NCI-H146 (cell line): ENCODE measurements at places on chromosomes 11 and 22.

GRCh38 chr11:89495951-89496350 is 4.8 kb upstream of the NOX4 start:
- DNase-seq = no peak

DNA sequence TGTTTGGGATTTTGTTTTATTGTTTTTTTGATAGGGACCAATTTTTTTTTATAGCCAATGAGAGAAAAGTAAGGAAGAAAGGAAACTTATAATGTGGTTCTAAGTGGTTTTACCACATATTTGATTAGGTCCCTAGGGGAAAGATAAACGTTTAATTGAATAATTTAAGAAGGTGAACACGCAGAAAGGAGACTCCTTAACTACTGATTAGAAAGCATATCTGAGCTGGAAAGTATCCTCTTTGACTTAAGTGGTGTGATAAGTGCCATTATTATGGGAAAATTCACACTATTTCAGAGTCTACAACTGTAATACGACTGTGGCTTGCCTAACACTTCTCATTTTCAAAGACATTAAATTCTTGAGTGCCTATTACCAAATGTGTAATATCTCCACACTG is 106.5 kb upstream of the GRAMD1B start:
- DNase-seq = no peak

- DNase-seq = no peak
Observed at GRCh38 chr22:28105413-28105812, 186.4 kb upstream of the PITPNB start.

DNA sequence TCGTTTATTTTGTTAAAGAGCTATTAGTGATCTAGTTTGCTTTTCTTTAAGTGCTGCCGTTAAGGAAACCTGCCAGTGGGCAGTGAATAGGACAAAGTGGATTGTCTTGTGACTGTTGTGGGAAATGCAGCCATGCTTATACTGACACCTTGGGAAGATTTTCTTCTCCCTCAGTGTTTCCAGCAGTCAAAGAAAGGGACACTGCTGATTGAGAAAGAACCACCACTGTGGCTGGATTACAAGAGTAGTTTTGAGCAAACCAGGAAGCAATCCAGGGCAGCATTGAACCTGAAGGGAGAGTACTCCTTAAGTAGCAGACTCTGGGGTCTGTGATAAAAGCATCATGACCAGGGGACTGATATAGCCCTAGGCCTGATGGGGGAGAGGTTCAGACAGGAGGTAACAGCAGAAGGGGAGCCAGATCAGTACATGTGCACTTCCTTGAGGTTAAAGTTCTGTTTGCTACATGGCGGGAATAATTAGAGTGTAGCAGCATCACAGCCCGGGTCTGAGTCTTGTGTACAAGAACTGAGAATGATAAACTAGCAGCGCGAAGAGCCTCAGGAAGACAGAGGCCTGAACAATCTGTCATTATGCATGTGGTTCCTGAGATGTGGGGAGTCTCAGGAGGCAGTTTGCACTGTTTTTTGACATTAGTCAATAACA is 167.8 kb downstream of the C11orf91 start:
- DNase-seq = no peak

DNA sequence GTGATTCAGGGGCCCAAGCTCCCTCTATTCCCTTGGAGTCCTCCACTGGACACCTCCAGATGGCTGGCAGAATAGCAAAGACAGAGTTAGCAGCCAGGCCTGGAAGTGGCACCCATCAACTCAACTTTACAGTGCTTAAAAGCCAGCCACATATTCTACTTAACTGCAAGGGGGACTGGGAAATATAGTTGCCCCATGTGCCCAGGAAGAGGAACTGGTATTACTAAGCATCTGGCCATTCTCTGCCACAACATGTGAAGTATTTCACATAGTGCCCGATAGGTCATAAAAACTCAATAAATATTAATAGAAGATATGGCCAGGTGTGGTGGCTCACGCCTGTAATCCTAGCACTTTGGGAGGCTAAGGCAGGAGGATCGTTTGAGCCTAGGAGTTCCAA is 5.5 kb upstream of the IL10RA start:
- no peak for DNase-seq

- DNase-seq = no peak
Observed at GRCh38 chr22:40231618-40232313, 54.0 kb downstream of the TNRC6B start.

DNA sequence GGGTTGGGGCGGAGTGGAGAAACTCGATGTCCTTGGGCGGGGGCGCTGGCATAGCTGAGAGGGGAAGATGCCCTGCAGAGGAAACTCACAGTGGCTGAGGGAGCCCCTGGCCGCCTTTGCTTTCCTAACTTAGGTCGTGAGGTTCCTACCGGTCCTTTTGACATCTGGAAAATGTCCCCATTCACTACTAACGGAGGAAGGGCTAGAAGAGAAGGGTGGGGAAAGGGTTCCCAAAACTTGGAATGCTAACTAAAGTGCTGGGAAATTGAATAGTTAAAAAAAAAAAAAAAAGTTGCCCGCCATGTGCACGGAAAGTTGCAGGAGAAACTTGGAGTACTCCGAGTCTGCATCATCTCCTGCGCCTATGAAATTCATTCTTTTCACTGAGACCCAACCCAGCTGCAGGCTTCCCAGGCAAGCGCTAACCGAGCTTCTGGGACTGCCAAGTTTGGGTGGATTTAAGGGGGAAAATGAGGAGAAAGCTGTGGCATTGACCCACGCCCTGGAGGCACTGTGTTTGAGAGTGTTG is 796 bp downstream of the TIMP3 start:
- no peak for DNase-seq

GRCh38 chr11:114064216-114064615 is 4.7 kb downstream of the ZBTB16 start:
- no peak for DNase-seq

GRCh38 chr22:24230911-24231656 is 13.8 kb downstream of the GGT5 start:
- DNase-seq = peak; percentile 60

- DNase-seq = no peak
Observed at GRCh38 chr11:1195682-1196515, 27.0 kb upstream of the MUC5B start.

- DNase-seq = no peak
Observed at GRCh38 chr11:85541683-85542082, 85.5 kb downstream of the DLG2 start.

GRCh38 chr11:106785913-106786650 is 232.2 kb downstream of the GUCY1A2 start:
- no peak for DNase-seq

DNA sequence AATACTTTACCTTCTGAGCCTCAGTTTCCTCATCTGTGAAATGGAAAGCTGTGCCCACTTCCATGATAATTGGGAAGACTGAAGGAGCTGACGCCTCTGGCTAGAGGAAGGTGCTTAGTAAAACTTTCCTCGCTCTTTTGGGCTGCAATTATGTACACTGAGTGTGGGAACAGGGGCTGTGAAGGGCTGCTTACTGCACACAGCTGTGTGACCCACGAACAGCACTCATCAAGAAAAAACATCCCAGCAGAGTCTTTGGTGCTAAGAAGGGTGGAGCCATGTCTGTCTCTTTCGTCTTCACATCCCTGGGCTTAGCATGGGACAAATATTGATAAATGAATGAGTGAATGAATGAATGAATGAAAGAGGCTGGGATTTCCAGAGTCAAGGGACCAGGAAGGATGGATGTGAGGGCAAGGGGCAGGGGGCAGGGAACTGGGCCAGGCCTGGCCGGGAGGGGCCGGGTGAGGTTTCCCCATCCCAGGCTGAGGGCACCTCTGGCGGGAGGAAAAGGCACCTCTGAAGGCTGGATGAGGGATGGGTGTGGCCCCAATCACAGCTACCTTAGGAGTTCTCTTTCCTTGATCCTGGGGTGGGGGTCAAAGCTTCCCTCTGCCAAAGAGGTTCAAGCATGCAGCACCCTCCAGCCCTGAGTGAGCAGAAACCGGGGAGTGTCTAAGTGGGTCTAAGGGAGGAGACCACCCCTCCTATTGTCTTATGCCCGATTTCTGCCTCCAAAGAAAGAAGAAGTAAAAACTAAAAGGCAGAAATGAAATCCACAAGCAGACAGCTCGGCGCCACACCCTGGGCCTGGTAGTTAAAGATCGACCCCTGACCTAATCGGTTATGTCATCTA is 9.2 kb upstream of the CD5 start:
- no peak for DNase-seq

DNA sequence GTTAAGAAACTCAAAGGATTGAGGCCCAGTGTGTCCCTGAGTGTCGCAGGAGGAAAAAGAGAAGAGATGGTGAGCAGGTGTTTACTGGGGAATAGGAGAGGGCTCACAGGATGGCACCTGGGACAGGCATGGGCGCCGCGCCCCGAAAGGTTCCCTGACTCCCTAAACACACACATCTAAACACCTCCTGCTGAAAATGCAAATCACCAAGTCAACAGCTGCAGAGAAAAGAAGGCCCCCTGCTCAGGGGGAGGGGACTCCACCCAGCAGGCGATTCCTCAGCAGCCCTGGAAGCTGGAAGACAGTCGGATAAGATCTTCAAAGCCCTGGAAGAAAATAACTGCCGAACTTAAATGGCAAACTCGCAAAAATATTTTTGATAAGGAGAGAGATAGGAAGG is 377.2 kb downstream of the BRD1 start:
- peak; percentile 24 for DNase-seq

DNA sequence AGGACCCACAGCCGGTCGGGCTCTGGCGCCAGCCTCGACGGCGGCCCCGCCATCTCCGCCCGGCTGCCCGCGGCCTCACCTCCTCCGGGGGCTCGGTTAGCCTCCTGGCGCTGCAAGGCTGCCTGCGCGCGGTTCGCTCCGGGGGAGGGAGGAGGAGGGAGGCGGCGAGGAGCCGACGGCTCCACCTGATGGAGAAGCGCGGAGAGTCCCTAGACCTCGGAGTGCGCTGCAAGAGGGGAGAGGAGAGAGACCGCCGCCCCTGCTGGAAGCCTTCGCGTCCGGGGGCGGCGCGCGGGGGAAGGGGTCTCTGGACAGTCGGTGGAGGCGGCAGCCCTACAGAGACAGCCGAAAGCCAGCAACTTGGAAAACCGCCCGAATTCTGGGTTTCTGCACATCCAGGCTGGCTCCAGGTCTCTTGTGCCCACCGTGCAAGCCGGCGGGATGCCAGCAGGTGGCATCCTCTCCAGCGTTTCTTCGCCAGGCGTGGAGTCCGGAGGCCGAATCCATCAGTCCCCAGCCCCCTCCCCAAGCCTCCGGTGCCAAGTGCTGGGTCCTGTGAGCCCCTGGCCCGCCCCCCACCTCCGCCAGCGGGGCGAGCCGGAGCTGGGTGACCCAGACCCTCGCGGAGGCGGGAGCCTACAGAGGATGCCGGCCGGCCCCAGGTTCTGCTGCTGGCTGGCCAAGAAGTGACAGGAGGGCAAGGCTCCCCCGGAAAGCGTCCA is 2.9 kb upstream of the KIRREL3 start:
- DNase-seq = peak; percentile 90

GRCh38 chr11:27058456-27058855 is 17.8 kb downstream of the BBOX1 start:
- DNase-seq = no peak

DNA sequence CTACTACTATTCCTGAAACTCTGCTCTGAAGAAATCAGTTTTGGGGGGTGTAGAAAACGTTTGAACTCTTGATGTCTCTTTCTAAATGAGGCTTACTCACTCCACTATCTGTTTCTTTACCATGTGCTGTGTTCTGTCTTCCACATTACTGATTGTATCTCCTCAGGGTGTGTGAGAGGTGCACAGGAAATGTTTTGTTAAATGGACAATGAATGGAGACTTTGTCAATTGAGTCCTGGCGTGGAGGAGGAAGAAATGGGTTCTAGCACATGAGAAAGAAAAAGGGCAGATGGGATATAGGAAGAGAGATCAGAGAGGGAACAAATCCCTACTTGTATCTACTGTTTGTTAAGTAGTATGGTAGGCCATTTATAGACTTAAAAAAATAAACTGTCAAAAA is 577.1 kb upstream of the CCDC90B start:
- DNase-seq = no peak

GRCh38 chr11:83140691-83141455 is 16.1 kb upstream of the PCF11 start:
- DNase-seq = no peak

DNA sequence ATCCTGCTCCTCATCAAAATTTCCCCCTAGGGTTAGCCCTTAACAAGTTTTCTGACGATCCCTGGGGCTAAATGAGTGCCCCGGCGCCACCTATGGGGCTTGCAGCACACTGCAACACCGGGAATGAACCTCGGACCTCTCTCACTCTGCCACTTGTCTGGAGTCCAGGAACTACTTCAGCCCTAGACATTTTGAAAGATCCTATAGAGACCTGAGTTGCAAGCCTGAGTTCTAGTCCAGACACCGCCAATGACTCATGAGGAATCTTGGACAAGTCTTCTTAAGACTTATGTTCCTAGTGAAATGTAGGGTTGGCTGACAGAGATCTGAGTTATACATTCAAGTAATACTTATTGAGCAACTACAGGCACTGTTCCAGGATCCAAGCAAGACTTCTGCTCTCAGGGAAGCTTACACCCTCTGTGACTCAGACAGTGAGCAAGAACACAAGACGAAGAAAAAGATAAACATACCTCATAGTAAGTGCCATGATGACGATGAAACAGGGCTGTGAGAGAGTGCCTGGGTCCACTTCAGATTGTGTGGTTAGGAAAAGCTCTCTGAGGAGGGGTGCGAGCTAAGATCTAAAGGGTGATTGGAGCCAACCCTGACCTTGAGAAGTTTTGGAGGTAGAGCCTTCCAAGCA is 10.2 kb upstream of the STK33 start:
- peak; percentile 36 for DNase-seq

- DNase-seq = no peak
Observed at GRCh38 chr22:50121202-50121740, 31.5 kb downstream of the MOV10L1 start.

GRCh38 chr22:27591060-27591459 is 210.5 kb downstream of the MN1 start:
- DNase-seq = no peak

DNA sequence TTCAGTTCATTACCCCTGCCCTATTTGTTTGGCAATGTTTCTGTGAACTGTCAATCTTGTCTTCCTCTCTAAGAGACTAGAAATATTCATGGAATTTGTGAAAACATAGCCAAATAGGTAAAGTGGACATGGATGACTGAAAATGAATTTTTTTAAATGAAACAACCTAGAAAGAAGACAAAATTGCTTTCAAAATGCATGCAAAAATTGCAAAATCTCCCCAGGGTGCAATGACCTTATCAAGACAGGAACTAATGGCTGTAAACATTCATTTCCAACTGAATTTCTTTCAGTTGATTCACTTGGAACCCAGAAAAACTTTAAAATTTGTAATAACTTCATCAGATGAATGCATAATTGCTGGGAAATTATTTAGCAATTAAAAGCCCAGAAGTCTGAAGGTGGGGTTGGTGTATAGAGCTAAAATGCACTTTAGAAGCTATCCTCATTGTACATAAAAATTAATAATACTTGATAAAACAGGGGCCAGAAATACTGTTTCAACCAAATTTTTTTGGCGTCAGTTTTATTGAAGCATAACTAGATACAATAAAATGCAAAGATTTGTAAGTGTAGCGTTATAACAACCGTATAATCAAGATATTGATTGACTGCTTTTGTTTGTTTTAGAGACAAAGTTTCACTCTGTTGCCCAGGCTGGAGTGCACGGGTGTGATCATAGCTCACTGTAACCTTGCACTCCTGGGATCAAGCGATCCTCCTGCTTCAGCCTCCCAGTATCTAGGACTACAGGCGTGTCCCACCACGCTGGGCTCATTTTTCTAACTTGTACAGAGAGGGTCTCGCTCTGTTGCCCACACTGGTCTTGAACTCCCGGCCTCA is 27.6 kb upstream of the SLC35C1 start:
- no peak for DNase-seq
